Skin of body (tissue), 3 donors: ENCODE measurements at places on chromosomes 5 and 9. TPM values are rescaled to one million over a fixed set of nuclear protein-coding genes. Genes with fewer than 3 reads are reported as not detected.

- no peak for DNase-seq
These were observed 1.6 kb downstream of the DMRT2 start for GRCh38 chr9:1051584-1052275.

DNA sequence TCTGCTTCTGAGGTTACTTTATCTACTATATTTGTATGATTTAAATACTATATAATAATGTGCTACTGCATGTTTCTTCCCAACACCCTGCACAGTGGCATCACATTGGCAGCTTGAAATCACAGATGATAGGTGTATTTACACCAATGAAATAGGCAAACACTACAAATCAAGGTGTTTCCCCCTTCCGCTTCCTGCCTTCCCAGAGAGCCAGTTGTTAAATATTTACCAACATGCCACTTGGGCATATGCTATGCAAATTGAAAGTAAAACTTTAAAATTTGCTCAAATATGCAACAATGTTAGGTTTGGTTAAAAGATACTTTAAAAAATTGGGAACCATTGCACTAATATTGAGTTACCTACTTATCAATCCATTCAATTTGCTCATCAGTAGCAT is 58.2 kb upstream of the SMARCA2 start:
- DNase-seq = no peak

DNA sequence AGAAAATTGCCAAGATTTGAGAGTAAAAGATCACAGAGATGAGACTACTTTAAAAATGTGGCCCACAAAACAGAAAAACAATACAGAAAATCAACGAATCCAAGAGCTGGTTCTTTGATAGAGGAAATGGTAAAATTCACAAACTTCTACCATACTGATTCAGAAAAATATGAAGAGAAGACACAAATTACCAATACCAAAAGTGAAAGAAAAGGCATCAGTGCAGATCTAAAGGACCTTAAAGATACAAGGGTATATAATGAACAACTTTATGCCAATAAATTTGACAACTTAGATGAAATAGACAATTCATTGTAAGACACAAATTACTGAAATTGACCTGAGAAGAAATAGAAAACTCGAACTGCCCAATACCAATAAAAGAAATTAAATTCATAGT is 24.4 kb upstream of the SLC1A1 start:
- DNase-seq = no peak

DNA sequence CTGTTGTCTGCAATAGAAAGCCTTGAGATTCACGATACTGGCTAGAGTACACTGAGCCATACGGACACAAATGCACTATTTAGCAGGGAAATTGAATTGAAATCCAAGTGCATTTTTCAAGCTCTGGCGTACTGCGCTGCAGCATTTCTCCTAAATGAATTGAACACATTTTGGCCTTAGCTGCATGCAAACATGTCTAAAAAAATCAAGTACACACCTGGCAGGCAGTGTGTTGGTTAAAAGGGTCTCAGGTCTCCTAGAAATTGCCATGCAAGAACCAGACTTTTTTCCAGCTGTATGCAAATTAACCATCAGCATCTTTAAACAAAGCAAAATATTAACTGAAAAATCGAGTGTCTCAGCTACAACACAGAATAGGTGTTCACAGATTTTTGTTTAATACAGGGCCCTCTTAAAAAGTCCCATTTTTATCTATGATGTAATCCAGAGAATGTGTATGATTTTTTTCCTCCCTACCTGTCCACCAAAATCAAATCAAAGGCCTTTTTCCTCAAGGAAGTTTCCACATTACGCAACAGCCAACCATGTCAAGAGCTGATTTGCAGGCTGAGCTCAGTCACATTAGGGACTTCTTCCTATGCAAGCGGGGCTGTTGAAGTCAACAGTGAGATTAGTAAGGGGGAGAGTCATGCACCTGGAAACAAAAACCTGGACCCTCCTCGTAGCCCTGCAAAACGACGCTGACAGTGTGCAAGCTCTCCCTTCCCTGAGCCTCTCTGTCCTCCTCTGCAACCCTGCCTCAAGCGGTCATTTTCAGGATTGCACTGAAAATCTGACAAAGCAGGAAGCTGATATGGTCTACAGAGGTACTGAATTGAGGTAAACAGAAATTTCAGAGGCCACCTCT is 14.1 kb upstream of the SFXN1 start:
- DNase-seq = peak; percentile 6

- DNase-seq = no peak
These were observed 13.2 kb downstream of the P4HA2 start for GRCh38 chr5:132214491-132214890.

- DNase-seq = no peak
These were observed 276.6 kb upstream of the IRX2 start for GRCh38 chr5:3027866-3028635.

DNA sequence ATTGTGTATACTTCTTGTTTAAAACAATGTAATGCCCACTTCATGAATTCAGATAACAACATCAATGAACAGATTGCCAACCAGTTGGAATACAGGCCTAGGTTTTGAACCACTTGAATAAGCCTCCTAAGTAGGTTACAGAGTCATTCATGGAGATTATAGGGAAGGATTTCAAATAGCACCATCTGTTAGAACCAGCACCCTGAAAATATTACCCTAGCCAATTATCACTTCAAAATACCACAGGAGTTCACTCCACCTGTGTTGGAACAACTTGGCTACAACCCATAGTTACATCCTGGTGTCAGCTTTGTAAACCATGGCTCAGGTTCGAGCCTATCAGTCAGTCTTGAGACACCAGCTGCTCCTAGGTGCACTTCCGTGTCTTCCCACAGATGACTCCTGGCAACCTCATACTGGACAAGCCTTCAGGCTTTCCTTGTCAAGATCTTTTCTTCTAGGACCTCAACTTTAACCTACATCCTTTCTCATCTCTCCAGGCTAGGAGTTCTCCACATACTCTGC is 350.0 kb downstream of the DEPDC1B start:
- no peak for DNase-seq

CAMSAP1 gene
- 22.8 TPM for total RNA-seq

SPATA31C1 gene
- total RNA-seq = not detected
